ENCODE measurements at places on chromosomes 16 and 17.
A peak's percentile ranks its signal among the peaks of the same experiment; 100 is the strongest.

- DNase-seq: no peak
These were observed 84.3 kb downstream of the CYTH1 start for GRCh38 chr17:78697554-78698343.

DNA sequence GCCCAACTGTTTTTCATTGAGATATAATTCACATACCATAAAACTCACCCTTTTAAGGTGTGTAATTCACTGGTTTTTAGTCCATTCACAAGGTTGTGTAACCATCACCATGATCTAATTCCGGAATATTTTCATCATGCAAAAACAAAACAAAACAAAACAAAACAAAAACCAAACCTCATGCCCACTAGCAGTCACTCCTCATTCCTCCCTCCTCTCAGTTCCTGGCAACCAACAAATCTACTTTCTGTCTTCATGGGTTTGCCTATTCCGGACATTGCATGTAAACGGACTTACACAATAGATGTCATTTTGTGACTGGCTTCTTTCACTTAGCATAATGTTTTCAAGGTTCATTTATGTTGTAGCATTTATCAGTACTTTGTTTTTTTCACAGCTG, 4.5 kb upstream of the NOD2 start:
- no peak for DNase-seq

DNA sequence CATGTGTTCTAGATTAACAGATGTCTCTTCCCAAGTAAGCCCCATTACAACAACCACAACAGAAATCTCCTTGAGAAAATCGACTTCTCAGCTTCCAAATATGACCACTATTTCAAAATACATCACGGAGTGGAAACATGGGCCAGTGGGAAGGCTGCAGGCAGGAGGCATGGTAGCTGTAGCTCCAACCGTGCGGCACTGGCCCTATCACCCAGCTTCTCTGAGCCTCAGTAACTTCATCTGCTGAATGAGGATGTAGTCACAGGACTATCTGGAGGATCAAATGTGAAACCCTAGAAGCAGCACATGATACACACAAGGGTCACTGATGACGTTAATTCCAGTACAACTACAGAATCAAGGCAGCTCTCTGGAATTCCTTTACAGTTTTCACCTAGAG, 112.2 kb downstream of the VPS53 start:
- DNase-seq: no peak

- DNase-seq: no peak
These were observed 211.4 kb downstream of the COPRS start for GRCh38 chr17:31647661-31648060.

DNA sequence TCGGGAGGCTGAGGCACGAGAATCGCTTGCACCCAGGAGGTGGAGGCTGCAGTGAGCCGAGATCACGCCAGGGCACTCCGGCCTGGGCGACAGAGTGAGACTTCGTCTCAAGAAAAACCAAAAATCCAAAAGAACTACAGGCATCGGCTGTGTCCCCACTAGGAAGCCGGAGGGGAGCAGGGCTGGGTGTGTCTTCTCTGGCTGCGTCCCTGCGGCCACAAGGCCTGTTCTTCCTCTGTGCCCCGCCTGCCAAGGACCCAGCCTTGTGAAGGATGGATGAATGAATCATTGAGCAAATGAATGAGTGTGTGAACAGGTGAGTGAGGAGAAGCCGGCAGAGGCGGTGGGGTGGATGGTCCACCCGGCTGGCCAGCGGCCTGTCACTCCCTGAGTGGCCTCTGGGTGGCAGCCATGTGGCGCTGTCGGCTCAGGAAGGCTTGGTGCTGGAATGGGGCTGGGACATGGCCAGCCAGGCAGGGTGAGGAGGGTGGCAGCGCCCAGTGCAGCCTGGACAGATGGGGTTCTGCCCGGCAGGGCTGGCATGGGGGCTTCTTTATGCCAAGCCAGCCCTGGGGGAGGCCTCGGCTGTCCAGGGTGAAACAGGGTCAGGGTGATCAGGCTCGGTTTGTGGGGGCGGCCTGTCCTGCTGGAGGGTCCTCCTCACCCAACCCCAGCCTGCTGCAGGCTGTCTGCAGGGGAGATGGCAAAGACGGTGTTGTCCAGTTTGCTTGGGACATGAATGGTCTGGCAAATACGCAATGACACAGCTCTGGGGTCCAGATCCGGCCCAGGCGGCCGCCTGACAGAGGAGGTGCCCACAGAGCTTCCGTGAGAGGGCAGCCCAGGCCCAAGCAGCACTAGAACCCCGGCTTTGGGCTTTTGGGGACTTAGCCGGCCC, 21.7 kb downstream of the SLC25A10 start:
- peak; percentile 96 for DNase-seq

DNA sequence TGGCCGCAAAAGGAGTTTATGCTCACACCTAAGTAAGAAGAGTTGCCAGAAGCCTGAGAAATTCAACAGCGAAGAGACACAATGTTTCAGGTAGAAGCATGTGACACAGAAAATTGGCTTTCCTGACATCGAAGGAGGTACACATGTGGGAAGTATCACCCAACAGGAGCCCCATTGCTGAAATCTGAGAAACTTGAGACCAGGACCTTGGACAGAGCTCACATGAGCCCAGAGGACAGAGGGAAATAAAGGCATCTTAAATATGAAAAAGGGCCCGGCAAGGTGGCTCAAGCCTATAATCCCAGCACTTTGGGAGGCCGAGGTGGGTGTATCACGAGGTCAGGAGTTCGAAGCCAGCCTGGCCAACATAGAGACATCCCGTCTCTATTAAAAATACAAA, 304.1 kb upstream of the C16orf82 start:
- no peak for DNase-seq

GRCh38 chr16:57411362-57411976, 6.9 kb downstream of the CCL17 start:
- DNase-seq: no peak

- DNase-seq: no peak
These were observed 76.3 kb downstream of the CEP95 start for GRCh38 chr17:64583038-64583437.
